ENCODE measurements at places on chromosomes 11 and 22.

GRCh38 chr11:106344394-106344793 lies 266.9 kb downstream of the AASDHPPT start:
- DNase-seq = no peak

DNA sequence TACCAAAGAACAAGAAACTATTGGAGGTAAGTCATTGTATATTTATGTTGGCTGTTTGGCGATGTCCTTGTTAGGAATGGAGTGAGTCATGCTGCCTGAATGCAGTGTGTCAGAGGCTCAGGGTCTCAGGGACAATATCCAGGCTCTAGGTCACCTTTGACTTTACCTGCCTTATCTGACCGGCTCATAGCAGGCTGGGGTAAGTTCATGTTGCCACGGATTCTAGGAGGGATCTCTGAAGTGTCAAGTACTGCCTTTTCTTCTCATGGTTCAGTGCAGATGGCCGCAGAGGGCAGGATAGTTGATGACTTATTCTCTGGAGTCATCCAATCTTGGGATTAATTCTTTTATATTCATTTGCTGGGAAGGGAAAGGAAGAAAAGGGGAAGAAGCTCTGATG lies 53.2 kb downstream of the SPON1 start:
- DNase-seq = no peak

DNA sequence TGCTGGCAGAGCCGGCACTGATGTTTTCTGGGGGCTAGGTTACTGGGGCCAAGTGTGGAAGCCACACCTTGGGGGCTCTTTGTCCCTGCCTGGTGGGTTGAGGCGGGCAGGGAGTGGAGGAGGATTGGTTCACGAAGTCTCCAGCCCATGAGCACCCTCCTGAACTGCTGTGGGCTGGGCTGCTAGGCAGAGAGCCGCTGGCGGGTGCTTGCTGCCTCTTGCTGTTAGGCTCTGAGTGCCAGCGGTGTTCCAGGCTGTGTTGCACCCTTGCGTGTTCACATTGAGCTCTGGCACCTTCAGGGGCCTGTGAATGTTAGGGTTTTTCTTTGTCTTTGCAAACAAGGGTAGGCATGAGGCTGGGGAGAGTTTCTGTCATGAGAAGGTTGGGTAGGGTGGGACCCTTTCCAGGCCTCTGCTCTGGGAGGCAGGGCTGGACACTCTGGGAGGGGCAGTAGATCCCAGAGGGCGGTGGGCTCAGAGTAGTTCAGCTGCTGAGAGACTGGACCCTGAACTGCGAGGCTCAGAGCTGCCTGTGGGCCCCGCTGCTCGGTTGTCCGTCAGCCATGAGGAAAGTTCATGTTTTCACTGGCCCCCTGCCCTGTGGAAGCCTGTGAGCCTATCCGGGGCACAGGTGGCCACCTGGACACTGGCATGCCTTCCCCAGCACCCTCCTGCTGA lies 24.0 kb upstream of the TMEM191C start:
- DNase-seq = no peak

- no peak for DNase-seq
These were observed 80.1 kb downstream of the DBX1 start for GRCh38 chr11:20080032-20080685.

- no peak for DNase-seq
These were observed 48.8 kb upstream of the PHF21B start for GRCh38 chr22:45058622-45058912.

- no peak for DNase-seq
These were observed 154.3 kb upstream of the TBCEL start for GRCh38 chr11:120869516-120870011.

- DNase-seq = no peak
These were observed 27.0 kb downstream of the NCAPD3 start for GRCh38 chr11:134196756-134197155.

- DNase-seq = no peak
These were observed 358.4 kb downstream of the CTTN start for GRCh38 chr11:70756756-70757155.

- no peak for DNase-seq
These were observed 215.4 kb upstream of the UBASH3B start for GRCh38 chr11:122439866-122440810.

- DNase-seq = no peak
These were observed 83.3 kb downstream of the GRIA4 start for GRCh38 chr11:105693075-105693759.

GRCh38 chr22:45553351-45554039 lies 50.8 kb downstream of the FBLN1 start:
- peak; percentile 18 for DNase-seq

DNA sequence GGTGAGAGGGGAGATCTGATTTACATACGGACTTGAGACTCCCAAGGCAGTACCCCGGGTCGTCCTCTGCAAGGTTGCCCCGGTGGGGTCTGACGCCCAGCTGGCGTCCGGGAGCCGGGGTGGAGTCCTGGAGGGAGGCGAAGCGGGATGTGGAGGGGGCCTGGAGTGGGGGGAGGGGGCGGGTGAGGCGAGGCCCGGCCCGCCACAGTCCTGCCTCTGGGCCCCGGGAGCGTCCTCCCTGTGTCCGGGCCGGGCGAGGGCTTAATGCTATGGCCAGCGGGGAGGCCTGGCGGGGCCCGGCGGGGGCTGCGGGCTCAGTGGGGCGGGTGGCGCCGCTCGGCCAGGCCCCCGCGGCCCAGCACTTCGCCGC lies 2.4 kb upstream of the MYBPC3 start:
- no peak for DNase-seq

DNA sequence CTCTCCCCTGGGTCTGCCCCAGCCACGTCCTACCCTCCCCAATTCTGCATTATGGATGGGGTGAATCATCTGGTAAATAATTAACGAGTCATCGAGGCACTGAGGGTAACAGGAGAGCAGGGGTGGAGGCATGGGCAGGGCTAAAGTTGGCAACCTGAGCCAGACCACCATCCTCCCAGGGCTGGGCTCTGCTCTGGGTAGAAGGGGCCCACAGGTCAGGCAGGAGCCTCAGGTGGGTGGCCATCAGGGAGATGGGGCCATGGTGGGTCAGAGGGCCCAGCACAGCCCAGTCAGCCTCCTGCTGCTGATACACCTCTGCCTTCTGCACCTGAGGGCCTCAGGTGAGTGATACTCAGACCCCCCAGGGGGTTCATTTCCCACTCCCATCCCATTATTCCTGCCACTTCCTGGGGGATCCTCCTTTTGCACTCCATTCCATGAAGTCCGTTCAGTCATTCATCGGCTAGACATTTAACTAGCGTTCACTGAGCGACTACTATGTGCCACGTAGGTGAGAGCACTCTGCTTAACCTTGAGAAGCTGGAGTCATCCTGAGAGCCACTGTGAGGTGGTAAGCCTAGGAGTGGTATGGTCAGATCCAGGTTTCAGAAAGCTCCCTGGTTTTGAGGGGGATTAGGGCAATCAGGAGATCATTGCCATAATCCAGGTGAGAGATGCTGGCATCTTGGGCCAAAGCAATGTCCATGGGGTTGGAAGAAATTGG lies at the start of gene VSIG10L2:
Gene VSIG10L2, plus strand, starts transcription at position 248 of the 724 bp plus-strand sequence. Its CDS starts 12 bp downstream, at position 260.
- no peak for DNase-seq

DNA sequence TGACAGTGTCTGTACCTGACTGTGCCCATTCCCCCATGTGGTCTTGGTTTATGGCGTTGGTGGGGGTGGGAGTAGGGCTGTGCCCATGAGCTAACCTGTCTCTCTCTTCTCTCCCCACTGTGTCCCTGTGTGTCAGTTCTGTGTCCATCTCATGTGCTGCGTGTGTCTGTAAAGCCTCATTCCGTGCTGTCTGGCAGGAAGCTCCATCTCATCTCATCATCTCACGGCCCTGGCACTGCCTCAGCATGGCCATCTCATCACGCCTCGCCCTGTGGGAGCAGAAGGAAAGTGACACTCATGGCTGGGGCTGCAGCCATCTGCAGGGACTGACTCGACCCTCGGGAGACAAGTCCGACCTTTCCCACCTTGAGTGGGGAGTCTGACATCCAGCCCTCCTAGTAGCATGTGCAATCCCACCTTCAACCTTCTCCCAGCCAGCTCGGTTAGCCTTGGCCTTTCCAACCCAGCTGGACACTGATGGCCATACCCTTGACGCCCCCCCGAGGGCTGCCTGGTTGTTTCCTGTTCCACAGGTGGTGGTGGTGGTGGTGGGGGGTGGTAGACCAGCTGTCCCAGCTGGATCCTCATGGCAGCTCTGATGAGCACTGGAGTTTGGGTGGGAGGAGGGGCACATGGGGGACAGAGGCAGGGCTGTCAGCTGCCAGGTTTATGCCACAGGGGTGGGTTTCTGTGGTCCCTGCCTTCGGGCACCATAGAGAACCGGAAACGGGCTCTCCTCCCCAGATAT lies 19.0 kb downstream of the MYO18B start:
- DNase-seq = no peak

DNA sequence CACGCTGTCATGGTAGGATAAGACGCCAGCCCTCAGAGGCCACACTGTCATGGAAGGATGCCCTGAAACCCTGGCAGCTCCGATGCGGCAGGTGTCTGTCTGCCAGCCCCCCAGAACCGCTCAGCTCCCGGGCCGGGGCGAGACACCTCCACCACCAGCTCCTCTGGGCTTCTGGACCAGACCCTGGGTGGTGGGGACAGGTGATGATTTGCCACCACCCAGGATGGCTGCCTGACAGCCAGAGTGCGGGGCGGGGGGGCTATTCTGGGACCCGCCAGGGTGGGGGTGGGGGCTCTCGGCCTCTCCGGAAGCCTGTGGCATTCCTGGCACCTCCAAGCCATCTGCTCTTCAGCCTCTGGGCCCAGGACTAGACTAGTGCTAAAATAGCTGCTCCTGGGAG lies 9.4 kb downstream of the PHLDA2 start:
- no peak for DNase-seq

DNA sequence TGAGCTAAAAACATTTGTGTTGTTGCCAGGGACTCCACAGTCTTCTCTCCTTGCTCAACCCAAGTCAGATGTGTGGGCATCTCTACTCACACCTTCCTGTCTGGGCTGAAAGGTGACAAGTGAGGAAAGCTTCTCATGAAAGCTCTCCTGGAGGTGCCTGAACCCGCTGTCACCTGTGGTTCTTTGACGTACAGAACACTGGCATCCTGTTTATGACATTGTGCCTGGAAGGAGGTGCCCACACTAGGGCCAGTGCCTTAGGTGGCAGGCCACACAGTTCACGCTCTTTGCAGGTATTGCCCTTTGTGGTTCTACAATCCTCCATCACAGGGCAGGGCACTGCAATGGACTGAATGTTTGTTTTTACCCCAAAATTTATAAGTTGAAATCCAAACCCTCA lies 108.5 kb downstream of the CD44 start:
- peak; percentile 63 for DNase-seq

DNA sequence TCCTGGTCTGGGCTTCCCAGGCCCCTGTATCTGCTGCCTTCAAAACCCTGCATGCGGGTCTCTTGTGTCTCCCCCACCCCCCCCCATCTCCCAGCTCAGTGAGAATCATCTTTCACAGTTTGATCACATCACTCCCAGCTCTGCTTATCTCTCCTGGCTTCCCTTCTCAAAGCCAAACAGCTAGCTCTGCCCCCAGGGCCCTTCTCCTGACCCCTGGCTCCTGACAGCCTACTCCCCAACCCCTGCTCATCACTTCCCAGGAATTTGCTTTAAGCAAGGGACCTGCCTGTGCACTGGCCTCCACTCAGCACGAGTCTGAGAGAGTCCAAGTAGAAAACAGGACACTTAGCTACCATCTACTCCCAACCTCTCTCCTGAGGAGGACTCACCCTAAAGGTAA lies 342.7 kb downstream of the TENM4 start:
- DNase-seq = no peak

DNA sequence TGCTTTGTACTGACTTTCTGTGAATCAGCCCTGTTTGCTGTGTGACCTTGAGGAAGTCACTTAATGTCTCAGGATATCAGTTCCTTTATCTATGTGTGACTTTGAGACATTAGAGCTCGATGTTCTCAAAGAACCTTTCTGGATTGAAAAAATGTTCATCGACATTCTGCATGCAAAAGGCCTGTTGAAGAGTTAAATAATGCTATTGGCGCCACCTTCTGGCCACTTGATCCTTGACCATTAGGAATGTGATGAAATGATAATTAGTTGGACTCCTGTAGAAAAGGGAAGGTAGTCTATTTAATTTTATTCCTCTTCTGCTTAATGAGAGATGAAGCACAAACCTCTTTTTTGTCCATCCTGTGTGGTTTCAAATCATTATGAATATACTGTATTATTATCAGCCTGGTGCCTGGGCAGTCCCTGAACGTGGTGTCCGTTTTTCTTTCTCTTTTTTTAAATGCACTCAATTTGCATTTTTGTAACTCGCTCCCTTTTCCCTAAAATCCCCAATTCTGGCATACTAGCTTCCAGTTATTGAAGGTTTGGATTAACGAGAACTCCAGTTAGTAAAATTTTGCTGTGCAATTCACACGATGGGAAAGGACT lies 20.7 kb downstream of the ELF5 start:
- no peak for DNase-seq

GRCh38 chr11:8019314-8020243 lies 32.4 kb downstream of the EIF3F start:
- no peak for DNase-seq

GRCh38 chr11:65404638-65405339 lies 17.8 kb upstream of the NEAT1 start:
- no peak for DNase-seq

Measured in T-helper 1 cell (primary cell).